AG20443 (cell line): ENCODE measurements at places on chromosomes 2 and 18.
A peak's percentile ranks its signal among the peaks of the same experiment; 100 is the strongest.

DNA sequence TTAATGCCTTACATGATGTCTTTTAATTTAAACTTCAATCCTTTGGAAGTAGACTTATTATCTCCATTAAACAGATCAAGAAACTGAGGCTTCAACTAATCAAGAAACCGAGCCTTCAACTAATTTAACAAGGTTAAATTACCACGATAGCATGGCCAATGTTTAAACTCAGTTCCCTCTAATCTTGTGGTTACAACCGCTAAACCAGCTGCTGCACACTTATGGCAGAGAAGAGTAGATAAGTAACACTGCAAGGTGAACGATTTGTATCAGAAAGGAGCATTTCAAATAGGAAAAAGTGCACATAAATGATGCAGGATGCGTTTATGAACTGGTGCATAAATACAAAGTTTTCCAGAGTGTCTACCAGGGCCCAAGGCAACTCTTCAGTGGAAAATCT, 144.6 kb upstream of the CAVIN2 start:
- no peak for DNase-seq

- peak; percentile 20 for DNase-seq
Measured at GRCh38 chr2:144322379-144322778, 197.5 kb downstream of the ZEB2 start.

DNA sequence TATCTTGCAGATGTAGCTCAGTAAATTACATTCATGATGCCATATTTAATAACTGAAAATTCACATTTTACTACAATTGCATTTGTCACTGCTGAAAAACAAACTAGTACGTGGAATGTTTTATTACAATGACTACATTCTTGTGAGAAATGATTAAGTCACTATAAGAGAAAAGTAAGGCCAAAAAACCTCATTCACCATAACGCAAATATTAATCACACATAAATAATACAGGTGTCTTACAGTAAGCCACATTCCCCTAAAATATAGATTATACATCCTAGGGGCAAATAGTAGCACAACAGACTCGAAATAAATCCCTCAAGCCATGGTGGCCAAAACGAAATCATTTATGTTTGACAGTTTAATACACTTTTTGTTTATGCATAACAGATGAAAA, 460.6 kb downstream of the NR4A2 start:
- DNase-seq: no peak

DNA sequence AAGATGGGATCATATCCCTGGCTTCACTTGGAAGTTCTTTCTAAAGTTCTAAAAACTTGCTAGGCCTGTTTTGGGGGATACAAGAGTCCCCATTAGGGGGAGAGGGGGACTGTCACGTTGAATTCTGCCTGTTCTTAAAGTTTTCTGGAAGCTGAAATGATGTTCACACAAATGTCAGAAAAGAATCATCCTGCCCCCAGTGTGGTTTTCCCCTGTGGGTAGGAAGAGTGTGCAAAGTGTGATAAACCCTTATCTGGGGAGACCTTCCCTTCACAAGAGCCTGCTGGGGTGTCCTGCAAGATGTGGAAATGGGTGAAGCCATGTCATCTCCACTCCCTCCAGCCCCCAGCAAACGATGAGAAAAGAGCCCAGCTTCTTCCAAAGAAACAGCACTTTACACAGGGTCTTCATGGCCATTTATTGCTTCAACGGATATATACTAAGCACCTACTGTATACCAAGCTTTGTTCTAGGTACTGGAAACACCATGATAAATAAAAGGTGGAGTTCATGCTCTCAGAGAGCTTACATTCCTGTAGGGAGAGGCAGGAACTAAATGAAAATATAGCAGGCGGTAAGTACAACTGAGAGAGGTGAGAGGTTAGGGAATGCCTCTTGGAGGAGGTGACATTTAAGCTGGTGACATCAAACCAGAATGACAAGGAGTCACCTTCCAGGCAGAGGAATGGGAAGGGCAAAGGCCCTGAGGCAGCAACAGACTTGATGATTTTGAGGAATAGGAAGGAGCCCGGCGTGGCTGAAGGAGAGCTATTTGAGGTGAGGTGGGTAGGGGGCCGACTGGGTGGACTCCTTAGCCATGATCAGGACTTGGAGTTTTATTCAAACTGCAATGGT, 1.6 kb downstream of the MFSD2B start:
- no peak for DNase-seq

DNA sequence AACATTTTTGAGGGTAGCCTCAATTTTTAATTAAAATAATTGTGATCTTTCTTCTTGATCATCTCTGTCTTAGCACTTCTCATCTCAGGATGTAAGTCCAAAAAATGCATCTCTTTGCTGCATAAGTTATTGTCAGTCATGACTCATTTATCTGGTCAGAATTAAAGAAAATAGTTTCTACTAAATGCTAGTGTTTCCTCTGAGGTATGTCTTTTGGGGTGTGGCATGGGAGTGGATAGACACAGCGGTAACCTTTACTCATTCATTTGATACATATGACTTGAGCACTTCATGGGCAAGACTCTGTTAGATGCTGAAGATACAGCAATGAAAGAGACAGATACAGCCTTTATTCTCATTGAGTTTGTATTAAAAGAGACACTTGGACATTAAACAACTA, 284.7 kb downstream of the IRS1 start:
- DNase-seq: no peak

DNA sequence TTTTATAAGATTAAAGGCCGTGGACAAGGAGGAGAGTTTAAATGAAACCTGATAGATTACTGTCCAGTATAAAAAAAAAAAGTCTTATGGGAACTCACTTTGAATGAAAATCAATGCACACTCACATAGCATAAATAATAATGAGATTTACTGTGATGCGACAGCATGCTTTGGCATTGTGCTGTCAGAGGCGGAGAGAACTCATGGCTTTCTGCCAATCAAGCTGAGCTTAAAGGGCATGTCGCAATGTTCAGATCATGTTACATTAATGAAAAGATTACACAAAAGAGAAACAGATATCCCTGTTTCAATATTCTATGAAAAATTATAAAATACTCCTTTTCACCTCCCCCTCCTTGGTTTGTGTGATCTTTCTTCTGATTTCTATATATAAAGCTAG, 310.8 kb downstream of the ERBB4 start:
- peak; percentile 47 for DNase-seq

- DNase-seq: peak; percentile 74
Measured at GRCh38 chr2:111694700-111695101, 189.3 kb downstream of the ANAPC1 start.
